Inflammatory macrophage treated with lipopolysaccharide for 1 hour (primary cell): ENCODE measurements at places on chromosomes 7 and 10.
A peak's percentile ranks its signal among the peaks of the same experiment; 100 is the strongest.

DNA sequence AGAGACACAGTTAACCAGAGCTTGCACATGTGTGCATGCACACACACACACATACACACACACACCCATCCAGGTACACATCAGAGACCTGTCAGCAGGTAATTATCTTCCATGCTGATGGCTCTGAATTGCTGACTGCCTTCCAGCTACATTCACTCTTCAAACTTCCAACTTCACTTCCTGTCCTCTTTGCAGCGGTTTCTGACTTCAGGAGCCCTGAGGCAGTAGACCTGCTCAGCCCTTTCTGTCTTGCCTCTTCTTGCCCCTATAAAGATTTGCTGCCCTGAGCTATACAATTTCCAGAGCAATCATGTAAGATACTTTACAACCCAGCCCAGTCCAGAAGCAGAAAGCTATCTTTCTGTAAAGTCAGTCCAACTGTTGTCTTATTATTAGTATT lies 310.2 kb downstream of the FGFR2 start:
- DNase-seq, result no peak

GRCh38 chr7:64465551-64465950 lies 97.3 kb downstream of the ZNF680 start:
- no peak for DNase-seq

DNA sequence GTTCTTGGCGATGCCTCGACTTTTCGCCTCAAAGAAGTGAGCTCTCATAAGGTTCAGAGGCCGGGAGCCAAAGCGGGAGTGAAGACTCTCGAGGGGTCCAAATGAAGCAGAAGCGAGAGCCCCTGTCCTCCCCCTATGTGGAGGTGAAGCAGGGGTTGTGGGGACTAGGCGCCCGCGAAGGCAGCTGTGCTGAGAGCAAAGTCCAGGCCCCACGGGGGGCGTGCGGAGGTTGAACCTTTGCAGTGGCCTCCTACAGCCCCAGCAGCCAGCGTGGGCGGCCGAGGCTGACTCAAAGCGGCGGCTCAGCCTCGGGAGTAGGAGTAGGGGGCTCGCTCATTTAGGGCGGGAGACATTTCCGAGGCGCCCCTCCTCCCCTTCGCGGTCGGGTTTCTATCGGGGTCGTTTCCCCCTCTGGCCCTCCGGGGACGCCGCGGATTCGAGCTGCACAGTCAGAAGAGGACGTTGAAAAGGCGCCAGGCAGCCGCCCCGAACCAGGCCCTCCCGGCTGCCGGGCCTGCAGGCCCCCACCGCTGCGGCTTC lies 553 bp upstream of the ADD3 start:
- DNase-seq, result no peak

DNA sequence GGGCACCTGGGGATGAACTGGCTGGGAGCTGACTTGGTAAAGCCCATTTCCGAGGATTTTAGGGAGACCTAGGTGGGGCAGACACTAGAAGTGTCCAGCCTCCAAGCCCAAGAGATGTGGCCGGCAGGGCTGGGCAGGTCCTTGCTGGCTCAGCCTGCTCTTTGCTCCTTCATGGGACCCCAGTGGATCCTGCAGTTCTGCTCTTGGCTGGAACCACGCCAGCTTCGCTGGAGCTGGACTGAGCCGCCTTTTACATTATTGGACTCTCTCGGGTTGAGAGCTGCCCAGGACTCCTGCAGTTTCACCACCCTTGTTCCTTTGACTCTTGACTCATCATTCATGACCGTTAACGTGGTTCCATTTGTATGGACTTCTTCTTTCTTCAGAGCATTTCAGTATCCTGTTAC lies 5.7 kb downstream of the PPIF start:
- DNase-seq, result peak; percentile 60

- DNase-seq, result peak; percentile 30
Measured at GRCh38 chr10:70232155-70232858, 922 bp downstream of the PPA1 start.

GRCh38 chr10:54843085-54843646 lies 42.1 kb upstream of the PCDH15 start:
- no peak for DNase-seq
